ENCODE measurements at places on chromosomes 4 and X.
A peak's percentile ranks its signal among the peaks of the same experiment; 100 is the strongest.

DNA sequence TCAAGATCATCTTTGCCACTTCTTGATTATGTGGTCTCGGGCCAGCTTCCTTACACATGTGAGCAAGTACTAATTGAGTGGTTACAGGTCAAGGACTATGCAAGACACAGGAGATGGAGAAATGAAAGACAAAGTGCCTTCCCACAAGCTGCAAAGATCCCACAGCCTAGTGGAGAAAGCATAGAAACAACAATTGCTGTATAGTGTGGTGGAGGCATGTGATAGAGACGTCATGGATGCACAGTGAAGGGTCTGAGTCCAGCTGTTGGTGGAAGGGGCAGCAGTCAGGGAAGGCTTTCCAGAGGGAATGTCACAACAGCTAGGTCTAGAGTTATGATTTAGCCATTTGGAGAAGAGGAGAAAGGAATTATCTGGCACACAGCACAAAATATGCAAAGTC lies 210.6 kb downstream of the KDR start:
- no peak for DNase-seq

GRCh38 chrX:38156838-38157237 lies 63.8 kb downstream of the SRPX start:
- no peak for DNase-seq

GRCh38 chrX:93580634-93581033 lies 92.7 kb downstream of the NAP1L3 start:
- DNase-seq: no peak

DNA sequence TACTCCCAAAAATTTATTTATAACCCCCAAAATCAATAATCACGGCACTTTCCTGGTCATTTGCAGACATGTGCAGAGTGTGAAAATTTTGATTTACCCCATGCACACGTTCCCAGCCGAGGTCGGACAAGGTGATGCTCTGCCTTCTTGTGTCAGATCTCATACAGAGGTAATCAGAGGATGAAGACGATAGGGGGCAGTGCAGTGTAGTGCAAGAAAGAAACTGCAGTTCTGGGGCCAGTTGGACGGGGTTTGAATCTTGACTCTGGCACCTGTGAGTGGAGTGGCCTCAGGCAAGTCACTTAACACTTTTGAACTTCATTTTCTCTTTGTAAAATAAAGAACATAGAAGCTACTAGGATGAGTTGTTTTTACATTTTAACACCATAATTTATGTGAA lies 88.4 kb downstream of the FRMPD3 start:
- DNase-seq: peak; percentile 35

- DNase-seq: peak; percentile 29
Observed at GRCh38 chrX:123422875-123423274, 238.8 kb downstream of the GRIA3 start.

DNA sequence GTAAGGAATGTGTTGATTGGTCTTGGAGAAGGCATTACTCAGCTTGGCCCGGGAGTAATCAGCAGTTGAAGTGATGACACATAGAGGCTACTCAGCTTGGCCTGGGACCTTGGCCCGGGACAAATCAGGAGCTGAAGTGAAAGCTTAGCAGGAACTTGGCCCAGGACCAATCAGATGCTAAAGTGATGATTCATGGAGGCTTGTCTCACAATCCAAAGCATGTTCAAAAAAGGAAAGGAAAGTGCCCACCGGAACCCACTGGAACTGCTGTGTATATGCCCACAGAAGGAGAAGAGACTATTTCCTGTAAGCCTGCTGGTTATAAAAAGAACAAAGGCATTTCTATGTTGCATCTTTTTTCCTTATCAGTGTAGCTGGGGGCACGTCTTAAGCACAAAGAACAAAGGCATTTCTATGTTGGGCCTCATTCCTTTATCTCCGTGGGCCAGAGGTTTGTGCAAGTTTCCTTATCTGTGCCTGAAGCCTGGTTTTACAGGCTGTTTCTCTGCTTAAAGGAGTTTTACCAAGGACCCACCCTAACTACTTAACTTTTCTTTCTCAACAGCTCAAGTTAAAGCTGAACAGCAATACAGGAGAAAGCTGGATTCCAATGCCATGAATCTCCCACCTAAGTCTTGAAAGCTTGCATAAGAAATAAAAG lies 1176.7 kb downstream of the NLGN4X start:
- peak; percentile 93 for DNase-seq

DNA sequence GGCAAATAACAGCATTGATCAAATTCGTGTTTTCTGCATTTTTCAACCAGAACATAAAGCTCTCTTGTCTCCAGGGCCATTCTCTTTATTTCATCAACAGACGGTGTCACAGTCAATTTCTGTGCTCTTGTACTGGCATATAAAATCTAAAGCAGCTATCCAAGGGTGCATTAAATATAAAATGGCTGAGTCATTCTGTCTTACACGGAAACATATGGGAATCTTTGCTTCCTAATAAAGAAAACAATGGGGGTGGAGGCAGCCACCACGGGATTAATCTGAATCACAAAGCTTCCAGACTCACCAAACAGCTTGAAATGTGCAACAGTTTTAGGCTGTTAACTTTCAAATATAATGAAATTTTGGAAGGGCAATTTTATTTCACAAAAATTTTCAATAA lies 132.6 kb downstream of the IL15 start:
- peak; percentile 66 for DNase-seq

DNA sequence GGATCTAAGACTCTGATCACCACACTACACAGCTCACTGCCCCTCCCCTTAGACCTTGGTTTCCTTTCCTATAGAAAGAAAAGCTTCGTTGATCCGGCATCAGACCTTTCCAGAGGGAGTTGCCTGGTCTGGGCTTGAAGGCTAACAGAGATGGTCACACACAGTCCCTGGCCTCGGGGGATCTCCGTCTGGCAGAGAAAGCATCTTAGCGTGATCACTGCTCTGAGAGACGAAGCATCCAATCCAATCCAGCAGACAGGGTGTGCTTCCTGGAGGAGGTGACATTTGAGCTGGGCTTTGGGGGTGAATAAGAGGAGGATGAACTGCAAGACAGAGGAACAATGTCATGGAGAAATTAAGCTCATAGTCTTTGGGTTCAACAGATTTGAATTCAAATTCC lies 49.5 kb downstream of the HTRA3 start:
- DNase-seq: no peak

GRCh38 chr4:90958256-90958895 lies 831.2 kb downstream of the CCSER1 start:
- no peak for DNase-seq

GRCh38 chr4:101171747-101172146 lies 175.6 kb downstream of the PPP3CA start:
- DNase-seq: no peak

- DNase-seq: no peak
Observed at GRCh38 chrX:123271902-123272301, 87.8 kb downstream of the GRIA3 start.

DNA sequence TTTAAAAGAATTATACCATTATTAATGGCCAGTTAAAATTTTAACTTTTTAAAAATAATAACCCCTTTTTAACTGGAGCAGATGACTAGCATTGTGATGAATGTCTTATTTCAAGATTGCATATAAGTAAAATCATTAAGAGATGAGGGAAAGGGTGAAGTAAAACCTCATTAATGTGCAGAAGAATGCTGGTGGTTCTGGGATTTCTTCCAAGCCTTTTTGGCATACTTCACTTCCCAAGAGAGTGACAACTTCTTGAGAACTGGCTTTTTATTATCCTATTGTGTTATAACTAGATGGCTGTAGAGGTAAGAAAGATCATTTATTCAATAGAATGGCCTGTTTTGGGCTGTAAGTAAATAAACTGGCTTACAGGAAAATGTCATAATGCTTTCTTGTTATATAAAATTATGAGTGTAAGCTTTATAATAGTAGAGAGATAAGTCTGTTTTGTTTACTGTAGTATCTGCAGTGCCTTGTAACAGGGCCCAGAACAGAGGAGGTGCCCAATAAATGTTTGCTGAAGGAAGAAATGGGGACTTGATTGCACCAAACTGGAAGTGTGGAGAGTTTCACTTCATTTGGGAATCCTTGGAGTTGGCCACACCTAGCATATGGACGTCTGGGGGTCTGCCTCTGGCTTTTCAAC lies 242.9 kb upstream of the PITX2 start:
- no peak for DNase-seq

- no peak for DNase-seq
Observed at GRCh38 chr4:86560447-86560846, 33.7 kb upstream of the PTPN13 start.

DNA sequence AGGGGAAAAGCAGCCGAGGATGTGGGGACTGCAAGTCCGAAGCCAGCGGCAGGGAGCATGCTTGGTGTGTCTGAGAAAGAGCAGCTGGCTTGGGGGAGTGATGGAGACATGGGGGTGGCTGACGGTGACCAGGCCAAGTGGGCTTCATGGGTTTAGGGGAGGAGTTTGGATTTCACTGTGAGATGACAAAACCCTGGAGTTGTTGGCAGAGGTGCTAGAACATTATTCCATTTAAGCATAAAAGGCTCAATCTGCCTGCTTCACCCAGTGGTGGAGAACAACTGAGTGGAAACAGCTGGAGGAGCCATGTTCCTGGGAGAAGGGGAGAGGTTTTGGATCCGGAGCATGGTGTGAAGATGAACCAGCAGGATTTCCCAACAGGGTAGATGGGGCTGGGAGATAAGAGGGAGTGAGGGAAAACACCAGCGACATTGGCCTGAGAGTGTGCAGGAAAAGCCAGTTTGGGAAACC lies 318.0 kb upstream of the TAPT1 start:
- no peak for DNase-seq

DNA sequence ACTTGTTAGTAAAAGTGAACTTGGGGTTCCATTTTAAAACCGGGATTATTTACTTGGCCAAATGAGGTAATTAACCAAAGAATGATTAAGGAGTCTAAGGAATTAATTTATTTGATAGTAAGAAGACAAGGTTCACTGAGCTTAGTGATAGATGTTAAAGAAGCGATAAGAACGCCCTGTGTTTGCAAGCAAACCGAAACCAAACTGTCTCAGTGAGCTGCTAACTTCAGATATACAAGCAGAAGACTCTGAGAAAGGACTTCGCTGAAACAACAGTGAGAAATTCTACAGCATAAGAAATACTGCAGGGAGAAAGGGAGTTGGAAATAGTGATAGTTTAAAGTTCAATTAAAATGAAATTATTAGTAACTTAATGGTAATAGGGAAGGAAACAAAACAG lies 37.6 kb upstream of the SHISA3 start:
- no peak for DNase-seq

- DNase-seq: no peak
Observed at GRCh38 chr4:176755613-176756012, 37.1 kb downstream of the VEGFC start.

- peak; percentile 72 for DNase-seq
Observed at GRCh38 chr4:42588909-42589308, 68.0 kb downstream of the ATP8A1 start.

DNA sequence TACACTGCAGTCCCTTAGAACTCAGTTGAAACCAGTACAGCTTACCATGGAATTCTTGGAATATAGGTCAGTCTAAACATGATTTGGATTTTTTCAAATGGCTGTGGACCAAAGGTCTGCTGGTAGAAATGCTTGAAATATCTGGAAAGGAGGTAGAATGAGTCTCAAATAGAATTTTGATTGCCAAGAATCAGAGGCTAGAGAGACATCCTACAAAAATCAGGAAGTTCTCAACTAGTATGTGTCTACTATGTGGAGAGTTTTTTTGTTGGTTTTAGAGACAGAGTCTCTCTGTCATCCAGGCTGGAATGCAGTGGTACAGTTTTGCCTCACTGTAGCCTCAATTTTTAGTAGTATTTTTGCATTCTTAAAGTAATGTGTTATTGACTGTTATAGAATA lies 53.6 kb downstream of the PAQR3 start:
- DNase-seq: no peak

GRCh38 chr4:40731792-40732245 lies 17.9 kb upstream of the NSUN7 start:
- no peak for DNase-seq

DNA sequence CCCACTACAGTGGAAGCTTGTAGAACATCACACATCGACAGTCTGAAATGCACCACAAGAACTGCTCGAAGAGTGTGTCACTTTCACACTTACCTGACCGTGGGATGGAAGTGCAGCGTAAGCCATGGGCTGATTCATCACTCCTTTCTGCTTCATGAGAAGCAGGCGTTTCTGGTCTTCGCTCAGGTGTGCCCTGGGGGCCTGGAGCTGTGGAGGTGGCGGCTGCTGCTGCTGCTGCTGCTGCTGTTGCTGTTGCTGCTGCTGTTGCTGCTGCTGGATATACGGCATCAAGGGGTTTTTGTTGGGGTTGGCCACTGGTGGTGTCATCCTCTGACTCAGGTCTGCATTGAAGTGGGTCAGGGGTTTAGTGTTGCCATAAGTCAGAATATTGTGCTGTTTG lies 223.6 kb downstream of the MGST2 start:
- DNase-seq: no peak

- DNase-seq: no peak
Observed at GRCh38 chrX:97326456-97326855, 442.7 kb downstream of the RPA4 start.

- no peak for DNase-seq
Observed at GRCh38 chr4:168712316-168712890, 215.6 kb downstream of the PALLD start.

DNA sequence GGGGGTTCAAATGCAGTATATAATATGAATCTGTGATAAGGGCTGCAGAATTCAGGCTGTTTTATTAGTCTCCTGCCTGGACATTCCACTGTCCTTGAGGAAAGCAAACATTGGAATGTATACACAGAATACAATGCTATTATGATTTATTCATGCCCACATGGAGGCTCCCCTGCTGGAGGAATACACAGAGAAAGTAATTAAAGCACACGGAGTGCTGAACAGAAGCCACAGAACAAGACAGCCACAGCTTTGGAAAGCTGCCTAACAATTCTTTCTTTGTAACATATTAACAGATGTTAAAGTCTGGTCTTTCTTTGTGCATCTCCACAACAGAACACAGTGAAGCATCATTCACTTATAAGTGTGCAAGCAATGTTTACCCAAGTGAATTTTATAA lies 155.8 kb downstream of the ARAP2 start:
- DNase-seq: no peak

DNA sequence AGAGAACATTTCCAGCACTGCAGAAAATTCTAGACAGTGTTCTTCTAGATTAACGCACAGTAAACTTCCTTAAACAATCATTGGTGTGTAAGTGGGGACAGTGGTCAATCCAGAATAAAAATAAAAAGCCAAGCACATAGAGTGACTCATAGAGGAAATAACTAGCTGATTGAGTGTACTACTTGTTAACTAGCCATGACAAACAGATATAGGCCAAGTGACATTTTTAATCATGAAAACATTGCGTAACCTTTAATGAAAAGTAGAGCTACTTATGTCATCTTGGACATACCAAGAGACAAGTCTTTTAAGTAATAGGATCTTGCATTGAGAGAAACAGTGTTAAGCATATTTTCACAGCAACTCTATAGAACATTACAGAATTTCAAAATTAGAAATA lies 233.9 kb upstream of the MAB21L2 start:
- peak; percentile 59 for DNase-seq

GRCh38 chr4:104966349-104967033 lies 180.2 kb upstream of the TET2 start:
- peak; percentile 68 for DNase-seq

All from common myeloid progenitor, CD34-positive (primary cell).